ENCODE measurements at places on chromosomes 7 and 10.

GRCh38 chr7:42869131-42870020 is 42.5 kb downstream of the C7orf25 start:
- DNase-seq = no peak

GRCh38 chr7:107891636-107892366 is 818 bp downstream of the DLD start:
- DNase-seq = no peak

- peak; percentile 64 for DNase-seq
Measured at GRCh38 chr7:94301024-94301586, 93.6 kb upstream of the COL1A2 start.

- no peak for DNase-seq
Measured at GRCh38 chr10:46235705-46236545, 50.9 kb upstream of the ANTXRL start.

GRCh38 chr10:102773986-102774385 is 30.2 kb downstream of the WBP1L start:
- DNase-seq = no peak

- DNase-seq = no peak
Measured at GRCh38 chr7:27943241-27943640, 203.3 kb downstream of the TAX1BP1 start.

DNA sequence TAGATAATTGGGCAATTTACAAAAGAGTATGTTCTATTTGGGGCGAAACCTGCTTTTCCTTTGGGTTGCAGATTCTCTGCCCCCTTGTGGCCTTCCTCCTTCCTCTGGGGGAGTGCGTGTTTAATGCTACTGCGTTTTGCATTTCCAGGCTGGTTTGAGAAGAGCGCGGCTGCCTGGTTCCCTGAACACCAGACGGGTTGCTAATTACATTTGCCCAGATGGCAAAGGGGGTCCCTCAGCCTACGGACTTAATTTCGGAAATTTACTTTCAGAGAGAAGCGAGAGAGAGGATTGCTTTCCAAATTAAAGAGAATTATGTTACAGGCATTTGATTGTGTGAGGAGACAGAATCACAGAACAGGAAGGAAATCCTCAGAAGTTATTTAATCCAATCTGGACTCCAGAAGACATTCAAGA is 91.9 kb upstream of the JAZF1 start:
- peak; percentile 24 for DNase-seq

GRCh38 chr7:33722383-33723101 is 182.8 kb upstream of the BMPER start:
- DNase-seq = no peak

GRCh38 chr10:110802090-110802489 is 69.6 kb upstream of the PDCD4 start:
- DNase-seq = no peak

Measured in left renal pelvis (tissue), 4 donors.